ENCODE measurements at places on chromosomes 16 and 17.

DNA sequence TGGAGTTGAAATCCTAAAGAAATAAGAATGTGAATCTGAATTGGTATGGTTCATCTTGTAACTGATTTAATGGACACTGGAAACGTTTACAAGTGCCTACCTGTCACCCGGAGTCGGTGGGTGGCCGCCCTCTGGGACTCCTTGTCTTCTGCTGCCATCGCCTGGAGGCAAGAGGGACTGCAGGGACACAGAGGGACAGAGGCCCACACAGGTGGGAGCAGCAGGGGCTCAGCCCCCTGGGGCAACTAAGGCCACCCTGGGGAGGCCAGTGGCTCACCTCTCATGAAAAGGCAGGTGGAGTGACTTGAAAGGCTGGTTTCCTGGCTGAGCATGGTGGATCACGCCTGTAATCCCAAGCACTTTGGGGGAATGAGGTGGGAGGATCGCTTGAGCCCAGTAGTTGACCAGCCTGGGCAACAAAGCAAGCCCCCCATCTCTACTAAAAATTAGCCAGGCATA, 23.2 kb downstream of the TMEM92 start:
- peak; percentile 93 for DNase-seq
- no peaks in the 10 kb centered on the region for H3K4me1 ChIP-seq
- H3K27me3 ChIP-seq: no peaks in the 10 kb centered on the region
- no peak overlapping the region for H3K27ac ChIP-seq
- no peaks in the 10 kb centered on the region for H3K36me3 ChIP-seq

- H3K4me1 ChIP-seq: no peaks in the 10 kb centered on the region
- H3K27ac ChIP-seq: no peak overlapping the region
- H3K4me3 ChIP-seq: no peak overlapping the region
- DNase-seq: no peak
- no peaks in the 10 kb centered on the region for H3K36me3 ChIP-seq
Observed at GRCh38 chr16:83959656-83960434, 6.8 kb downstream of the OSGIN1 start.

DNA sequence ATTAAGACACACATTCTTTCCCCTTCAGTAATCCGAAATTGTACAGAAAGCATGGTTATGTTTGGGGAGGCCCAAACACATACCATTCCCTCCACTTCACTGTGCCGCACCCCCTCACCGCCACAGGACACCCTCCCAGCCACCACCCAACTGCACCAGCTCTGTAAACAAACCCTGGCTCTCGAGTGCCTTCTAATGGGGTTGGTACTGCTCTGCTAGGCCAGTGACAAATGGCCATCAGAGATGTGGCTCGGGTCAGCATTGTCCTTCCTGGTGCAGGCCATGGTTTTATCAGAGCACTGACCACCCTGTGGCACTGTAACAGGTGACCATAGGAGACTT, 24.0 kb upstream of the SREBF1 start:
- H3K4me1 ChIP-seq: peaks cover 10% of the 10 kb centered on the region
- no peak overlapping the region for H3K27ac ChIP-seq
- DNase-seq: no peak
- H3K36me3 ChIP-seq: no peaks in the 10 kb centered on the region

DNA sequence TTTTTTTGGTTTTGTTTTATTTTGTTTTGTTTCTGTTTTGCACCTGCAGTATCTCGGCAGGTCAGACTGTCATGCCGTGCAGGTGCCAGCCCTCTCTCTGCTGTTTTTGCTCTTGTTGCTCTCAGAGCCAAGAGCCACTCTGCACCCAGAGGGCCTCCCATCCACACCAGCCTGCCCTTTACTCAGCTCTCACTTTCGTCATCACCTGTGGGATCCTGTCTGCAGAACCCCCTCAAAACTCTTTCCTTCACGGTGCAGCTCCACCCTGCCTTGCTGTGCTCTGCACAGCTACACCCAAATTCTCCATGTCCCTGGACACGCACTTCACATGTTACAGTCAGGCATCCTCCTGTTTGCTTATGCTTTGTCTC, 2.6 kb downstream of the AOC3 start:
- no peak overlapping the region for H3K27ac ChIP-seq
- no peaks in the 10 kb centered on the region for H3K4me1 ChIP-seq
- no peak overlapping the region for H3K4me3 ChIP-seq
- no peaks in the 10 kb centered on the region for H3K27me3 ChIP-seq
- no peaks in the 10 kb centered on the region for H3K36me3 ChIP-seq

DNA sequence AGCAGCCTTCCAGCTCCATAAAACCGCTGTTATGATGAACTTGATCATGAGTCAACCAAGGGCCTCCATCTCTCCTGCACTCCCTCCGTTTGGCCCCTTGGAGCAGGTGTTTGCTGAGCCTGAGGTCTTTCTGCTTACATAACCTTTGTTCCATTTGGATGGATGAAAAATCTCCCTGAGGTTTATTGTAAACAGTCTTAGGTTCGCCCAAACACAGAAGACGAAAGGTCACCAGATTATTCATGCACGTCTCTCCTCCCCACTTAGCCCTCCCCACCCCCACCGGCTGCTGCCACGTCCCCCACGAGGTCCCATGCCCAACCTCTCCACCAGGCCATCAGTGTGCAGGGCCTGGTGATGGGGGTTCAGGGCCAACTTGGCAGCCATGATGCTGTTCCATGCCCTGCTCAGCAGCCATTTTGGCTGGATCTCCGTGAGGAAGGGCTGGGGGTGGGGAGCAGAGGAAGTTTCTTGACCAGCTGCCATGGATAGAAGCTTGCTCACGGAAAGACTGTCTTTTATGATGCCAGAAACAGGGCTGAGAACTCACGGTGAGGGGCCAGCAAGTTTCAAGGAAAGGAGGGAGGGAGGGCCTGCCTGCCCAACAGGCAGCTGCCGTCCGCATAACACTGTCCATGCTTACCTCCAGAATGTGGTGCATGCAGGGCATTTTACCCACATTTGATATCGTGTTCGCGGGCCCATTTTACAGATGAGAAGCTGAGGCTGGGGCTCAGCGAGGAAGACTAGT, 47.8 kb upstream of the FOXF1 start:
- no peak for DNase-seq
- H3K4me1 ChIP-seq: no peaks in the 10 kb centered on the region
- H3K36me3 ChIP-seq: no peaks in the 10 kb centered on the region
- no peaks in the 10 kb centered on the region for H3K27me3 ChIP-seq
- no peak overlapping the region for H3K4me3 ChIP-seq
- no peak overlapping the region for H3K27ac ChIP-seq

DNA sequence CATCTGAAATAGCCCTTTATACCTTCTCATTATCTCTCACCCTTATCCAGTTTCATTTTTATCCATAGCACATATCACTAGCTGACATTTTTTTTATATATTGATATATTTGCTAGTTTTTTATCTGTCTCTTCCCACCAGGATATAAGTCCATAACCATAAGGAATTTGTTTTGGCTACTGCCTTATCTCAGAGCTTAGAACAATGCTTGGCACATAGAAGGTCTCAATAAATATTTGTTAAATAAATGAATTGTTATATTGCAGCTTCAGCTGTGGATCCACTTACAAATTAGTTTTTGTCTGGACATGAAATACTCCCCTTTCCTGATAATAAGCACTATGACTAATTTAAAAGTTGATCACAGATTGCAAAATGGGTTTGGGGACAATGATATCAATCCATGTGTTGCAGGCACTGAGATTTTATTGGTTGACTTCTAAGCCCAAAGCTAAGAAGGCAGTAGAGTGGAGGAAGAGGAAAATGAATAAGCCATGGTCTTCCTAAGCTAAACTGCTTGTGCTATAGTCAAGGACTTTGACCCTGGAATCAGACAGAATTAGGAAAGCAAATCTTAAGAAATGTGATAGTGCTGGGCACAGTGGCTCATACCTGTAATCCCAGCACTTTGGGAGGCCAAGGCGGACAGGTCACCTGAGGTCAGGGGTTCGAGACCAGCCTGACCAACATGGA, 31.9 kb upstream of the YPEL2 start:
- H3K4me3 ChIP-seq: no peak overlapping the region

- H3K27me3 ChIP-seq: no peaks in the 10 kb centered on the region
- no peaks in the 10 kb centered on the region for H3K36me3 ChIP-seq
- no peak overlapping the region for H3K4me3 ChIP-seq
- DNase-seq: no peak
- no peaks in the 10 kb centered on the region for H3K4me1 ChIP-seq
Observed at GRCh38 chr17:32956240-32956970, 28.5 kb downstream of the TMEM98 start.

GRCh38 chr17:33756021-33756420, 462.9 kb upstream of the ASIC2 start:
- no peak for DNase-seq
- no peak overlapping the region for H3K4me3 ChIP-seq
- no peaks in the 10 kb centered on the region for H3K36me3 ChIP-seq
- no peaks in the 10 kb centered on the region for H3K4me1 ChIP-seq

DNA sequence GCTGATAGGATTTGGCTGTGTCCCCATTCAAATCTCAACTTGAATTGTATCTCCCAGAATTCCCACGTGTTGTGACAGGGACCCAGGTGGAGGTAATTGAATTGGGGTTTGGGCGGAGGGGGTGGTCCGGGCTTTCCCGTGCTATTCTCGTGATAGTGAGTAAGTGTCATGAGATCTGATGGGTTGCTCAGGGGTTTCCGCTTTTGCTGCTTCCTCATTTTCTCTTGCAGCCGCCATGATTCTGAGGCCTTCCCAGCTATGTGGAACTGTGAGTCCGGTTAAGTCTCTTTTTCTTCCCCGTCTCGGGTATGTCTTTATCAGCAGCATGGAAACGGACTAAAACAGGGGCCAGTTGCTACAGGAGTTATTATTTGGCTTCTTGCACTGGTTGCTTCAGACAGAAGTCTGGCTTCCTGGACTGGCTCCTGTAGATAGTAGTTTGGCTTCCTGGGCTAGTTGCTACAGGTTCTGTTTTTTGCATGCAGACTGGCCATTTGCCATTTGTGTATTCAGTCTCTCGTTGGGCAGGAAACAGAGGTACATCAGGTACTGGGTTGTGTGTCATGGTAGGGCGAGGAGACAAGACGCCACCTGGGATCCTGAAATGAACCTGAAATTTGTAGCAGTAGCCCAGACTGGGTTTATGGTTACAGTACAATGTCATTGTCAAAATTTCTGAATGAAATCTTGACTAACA, 32.6 kb downstream of the CNTNAP4 start:
- DNase-seq: no peak
- no peak overlapping the region for H3K27ac ChIP-seq
- H3K36me3 ChIP-seq: no peaks in the 10 kb centered on the region
- no peaks in the 10 kb centered on the region for H3K27me3 ChIP-seq
- no peak overlapping the region for H3K4me3 ChIP-seq

DNA sequence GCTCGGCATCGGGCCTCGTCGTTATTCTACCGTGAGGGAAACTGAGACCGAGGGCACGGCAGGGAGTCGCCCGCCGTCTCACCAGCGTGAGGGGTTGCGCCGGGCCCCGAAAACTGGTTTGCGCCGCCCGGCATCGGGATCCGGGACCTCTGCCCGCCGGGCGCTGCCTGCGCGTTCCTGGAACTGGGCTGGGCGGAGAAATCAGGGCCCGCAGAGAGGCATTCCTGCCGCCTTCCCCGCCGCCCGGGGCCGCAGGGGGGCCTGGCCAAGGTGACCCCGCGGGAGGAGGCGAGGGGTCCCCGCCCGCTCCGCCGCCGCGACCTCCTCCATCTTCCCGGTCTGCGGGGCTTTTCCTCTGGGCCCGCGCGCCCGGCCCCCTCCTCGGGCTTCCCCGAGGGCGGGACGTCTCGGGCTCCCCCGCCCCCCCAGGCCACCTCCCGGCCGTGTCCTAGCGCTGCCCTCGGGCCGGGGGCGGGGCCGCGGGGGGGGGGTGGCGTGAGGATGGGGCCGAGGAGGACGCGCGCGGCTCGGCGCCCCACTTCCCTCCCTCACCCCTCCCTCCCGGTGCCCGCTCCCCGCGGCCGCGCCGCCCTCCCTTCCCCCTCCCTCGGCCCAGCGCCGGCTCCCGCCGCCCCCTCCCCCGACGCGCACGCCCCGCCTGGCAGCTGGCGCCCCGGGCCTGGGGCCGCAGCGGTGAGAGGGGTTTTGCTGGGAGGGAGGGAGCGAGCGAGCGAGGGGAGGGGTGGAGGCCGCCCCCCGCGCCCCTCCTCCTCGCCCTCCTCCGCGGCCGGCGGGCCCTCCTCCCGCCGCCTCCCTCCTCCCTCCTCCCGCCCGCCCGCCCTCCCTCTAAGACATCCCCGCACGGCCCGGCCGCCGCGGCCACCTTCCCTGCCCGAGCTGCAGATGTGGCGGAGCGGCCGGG, at the start of gene GLIS2:
Gene GLIS2 (plus strand): TSS at position 882 of the 922 bp plus-strand sequence. CDS start 16,214 bp downstream, outside the sequence.
- peak within 1 kb of the TSS; percentile 39 for H3K27ac ChIP-seq
- peak within 1 kb of the TSS; percentile 63 for H3K4me3 ChIP-seq
- no peaks in the 10 kb centered on the region for H3K36me3 ChIP-seq
- DNase-seq: peak; percentile 73

- no peak overlapping the region for H3K27ac ChIP-seq
- no peaks in the 10 kb centered on the region for H3K36me3 ChIP-seq
- no peak for DNase-seq
- H3K27me3 ChIP-seq: no peaks in the 10 kb centered on the region
- H3K4me1 ChIP-seq: no peaks in the 10 kb centered on the region
- no peak overlapping the region for H3K4me3 ChIP-seq
Observed at GRCh38 chr16:4918781-4919251, 18.1 kb downstream of the PPL start.

DNA sequence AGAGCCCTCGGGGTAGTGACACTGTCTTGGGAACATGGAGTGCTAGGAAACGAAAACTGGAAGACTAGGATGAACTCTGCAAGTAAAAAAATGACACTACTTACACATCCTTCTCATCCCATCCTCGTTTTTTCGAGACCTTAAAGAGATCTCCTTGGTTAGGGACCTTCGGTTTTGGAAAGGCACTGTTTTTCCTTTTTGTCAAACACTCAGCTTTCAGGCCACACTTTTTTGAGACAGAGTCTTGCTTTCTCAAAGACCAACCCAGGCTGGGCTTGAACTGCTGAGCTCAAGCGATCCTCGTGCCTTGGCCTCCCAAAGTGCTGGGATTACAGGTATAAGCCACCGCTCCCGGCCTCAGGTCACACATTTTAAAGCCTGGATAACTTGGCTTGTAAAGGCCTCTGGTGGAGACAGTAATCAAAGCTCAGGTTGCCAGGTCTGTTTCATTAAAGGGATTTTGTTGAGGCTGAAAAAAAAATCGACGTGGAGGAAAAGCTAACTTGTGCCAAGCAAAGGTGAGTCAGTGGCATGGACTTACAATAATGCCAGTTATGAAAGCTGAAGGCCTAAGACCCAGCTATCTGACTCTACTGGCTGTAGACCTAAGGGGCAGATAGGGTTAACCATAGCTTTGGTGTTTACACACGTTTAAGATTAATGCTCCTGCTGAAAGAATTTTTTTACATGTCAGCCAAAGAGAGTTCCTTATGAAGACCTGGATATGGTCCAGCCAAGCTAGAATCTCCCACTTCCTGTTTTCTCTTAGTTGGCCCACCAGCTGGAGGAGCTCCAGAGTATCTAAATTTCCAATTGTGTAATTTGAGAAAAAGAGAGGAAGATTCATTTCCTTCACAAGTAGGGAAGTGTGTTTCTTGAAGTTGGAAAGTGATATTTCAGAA, 823 bp downstream of the NBR1 start:
- peaks cover 2% of the 10 kb centered on the region for H3K4me1 ChIP-seq
- H3K36me3 ChIP-seq: 0 out of 2 replicates have a peak, but pooled peaks cover 3% of the 10 kb centered on the region
- H3K4me3 ChIP-seq: peak overlapping the region; percentile 90
- H3K27me3 ChIP-seq: no peaks in the 10 kb centered on the region
- DNase-seq: no peak

- no peak for DNase-seq
- H3K36me3 ChIP-seq: no peaks in the 10 kb centered on the region
- H3K27me3 ChIP-seq: no peaks in the 10 kb centered on the region
- no peak overlapping the region for H3K4me3 ChIP-seq
- no peaks in the 10 kb centered on the region for H3K4me1 ChIP-seq
Observed at GRCh38 chr17:27446569-27447301, 9.5 kb upstream of the KSR1 start.

GRCh38 chr17:69058165-69058564, 2.6 kb downstream of the ABCA9 start:
- H3K4me3 ChIP-seq: no peak overlapping the region
- no peaks in the 10 kb centered on the region for H3K27me3 ChIP-seq
- DNase-seq: no peak
- H3K27ac ChIP-seq: no peak overlapping the region
- no peaks in the 10 kb centered on the region for H3K36me3 ChIP-seq
